ENCODE measurements at places on chromosomes 13 and 19. TPM values are rescaled to one million over a fixed set of nuclear protein-coding genes. Genes with fewer than 3 reads are reported as not detected.

PLK5 gene
- not detected for total RNA-seq

DNA sequence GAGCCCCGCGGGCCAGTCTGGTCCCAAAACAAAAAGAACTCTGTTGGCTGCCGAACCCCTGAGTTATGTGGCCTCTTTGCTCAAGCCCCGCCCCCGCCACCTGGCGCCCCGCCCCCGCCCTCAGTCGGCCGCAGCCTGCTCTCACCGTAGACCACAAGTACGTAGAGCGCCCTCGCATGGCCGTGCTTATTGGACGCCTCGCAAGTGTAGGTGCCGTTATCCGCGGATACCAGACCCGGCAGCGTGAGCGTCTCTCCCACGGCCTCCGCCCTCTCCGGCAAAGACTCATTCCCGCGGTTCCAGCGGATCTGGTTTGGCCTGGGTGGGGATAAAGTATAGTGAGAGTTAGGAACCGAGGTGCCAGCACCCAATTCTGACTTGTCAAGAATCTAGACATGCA, 5.5 kb upstream of the ZNF428 start:
- no peak for DNase-seq

DNA sequence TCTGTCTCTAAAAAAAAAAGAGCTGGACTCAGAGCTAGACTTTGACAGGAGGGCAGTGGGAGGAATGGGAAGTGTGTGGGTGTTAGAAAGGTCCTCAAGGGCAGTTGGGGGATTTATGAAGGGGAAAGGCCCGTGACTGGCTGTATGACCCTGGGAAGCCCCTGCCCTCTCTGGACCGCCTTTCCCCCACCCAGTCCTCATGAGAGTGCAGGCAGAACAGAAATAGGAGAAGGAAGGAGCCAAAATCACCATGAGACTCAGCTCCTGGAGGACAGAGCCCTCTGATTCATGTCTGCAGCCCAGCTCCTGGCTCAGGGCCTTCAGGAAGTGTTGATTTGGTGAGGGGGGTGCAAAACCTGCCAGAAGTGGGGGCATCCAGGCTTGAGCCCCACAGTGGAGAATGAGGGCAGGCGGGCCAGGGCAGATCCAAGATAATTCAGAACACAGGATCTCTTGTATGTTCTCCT, 8.7 kb upstream of the SMG9 start:
- DNase-seq = peak; percentile 61

GRCh38 chr13:88189728-88190127, 518.6 kb downstream of the SLITRK5 start:
- no peak for DNase-seq

- DNase-seq = peak; percentile 71
These were observed 1.2 kb upstream of the ZNF225 start for GRCh38 chr19:44111910-44112463.

DNA sequence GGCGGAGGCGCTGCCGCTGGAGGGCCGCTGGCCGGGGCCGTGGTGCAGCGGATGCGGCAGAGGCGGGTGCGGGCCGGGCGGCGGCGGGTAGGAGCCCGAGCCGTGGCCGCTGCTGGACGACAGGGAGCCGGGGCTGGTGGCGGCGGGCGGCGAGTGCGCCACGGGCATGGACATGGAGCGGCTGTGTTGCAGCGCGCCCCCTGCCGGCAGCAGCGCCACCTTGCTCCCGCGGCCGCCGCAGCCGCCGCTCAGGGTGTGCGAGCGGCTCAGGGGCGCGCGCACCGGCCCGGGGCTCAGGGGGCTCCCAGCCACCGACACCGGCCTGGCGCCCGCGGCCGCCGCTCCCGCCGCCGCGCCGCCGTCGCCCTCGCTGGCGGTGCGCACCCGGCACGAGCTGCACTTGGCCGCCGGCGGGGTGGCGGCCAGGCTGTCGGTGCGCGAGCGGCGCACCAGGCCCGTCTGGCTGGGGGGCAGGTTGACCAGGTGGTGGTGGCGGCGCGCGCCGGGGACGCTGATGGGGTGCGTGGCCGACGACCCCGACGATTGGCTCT, 1.7 kb downstream of the IRS2 start:
- DNase-seq = no peak

DNA sequence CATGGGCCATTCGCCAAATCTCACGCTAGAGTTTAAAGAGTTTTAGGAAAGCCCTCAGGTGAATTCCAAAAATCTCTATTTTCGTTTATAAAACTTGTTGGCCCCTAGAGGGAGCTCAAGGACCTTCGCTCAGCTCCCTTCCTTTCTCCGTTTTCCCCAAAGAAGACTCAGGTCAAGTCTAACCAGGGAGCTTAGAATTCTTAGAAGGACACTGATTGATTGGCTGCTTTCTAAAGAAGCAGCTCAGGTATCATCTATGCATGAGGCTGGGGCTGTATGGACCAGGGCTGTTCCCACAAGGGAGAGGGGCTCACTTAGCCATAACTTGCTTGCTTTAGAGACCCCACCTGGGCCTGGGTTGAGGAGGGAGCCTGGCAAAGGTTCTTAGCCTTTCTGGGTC, 20.5 kb downstream of the DZIP1 start:
- DNase-seq = peak; percentile 43

SBK3 gene
- total RNA-seq = not detected

PSG3 gene
- total RNA-seq = 0.64 TPM

OSCAR gene
- total RNA-seq = not detected

DNA sequence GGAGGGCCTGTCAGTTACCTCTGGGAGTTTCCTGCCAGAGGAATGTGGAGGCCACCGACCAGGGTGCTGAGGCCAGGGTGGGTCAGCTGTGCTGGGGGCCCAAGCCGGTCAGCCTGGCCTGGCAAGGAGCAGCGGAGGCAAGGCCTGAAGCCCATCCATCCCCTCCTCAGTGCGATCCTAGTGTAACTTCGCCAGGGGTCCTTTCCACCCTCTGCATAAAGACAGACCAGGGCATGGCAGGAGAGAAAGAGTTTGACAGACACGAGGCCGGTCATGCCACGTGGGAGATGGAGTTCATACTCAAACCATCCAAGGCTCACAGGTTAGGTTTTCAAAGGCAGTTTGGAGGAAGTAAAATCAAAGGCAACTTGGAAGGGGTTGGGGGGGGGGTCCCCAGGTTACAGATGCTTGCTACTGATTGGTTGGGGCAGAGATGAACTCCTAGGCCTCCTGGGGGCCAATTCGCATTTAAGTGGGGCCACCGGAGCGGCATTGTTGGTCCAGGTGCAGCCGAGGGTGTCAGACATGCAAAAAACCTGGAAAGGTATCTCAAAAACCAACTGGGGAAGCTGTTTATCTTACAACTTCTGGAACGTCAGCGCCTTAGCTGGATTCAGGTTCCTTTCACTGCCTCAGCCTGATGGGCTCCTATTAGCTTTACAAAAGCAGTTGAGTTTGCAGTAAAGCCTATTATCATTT, 36.8 kb upstream of the DPRX start:
- DNase-seq = no peak

- DNase-seq = peak; percentile 77
These were observed 21.0 kb downstream of the EPSTI1 start for GRCh38 chr13:42970824-42971690.

- DNase-seq = no peak
These were observed 185.0 kb downstream of the TUBA3C start for GRCh38 chr13:18996627-18997051.

GRCh38 chr13:29959086-29959485, 108.7 kb upstream of the UBL3 start:
- no peak for DNase-seq

GRCh38 chr19:1164684-1165531, 9.2 kb downstream of the SBNO2 start:
- no peak for DNase-seq

DNA sequence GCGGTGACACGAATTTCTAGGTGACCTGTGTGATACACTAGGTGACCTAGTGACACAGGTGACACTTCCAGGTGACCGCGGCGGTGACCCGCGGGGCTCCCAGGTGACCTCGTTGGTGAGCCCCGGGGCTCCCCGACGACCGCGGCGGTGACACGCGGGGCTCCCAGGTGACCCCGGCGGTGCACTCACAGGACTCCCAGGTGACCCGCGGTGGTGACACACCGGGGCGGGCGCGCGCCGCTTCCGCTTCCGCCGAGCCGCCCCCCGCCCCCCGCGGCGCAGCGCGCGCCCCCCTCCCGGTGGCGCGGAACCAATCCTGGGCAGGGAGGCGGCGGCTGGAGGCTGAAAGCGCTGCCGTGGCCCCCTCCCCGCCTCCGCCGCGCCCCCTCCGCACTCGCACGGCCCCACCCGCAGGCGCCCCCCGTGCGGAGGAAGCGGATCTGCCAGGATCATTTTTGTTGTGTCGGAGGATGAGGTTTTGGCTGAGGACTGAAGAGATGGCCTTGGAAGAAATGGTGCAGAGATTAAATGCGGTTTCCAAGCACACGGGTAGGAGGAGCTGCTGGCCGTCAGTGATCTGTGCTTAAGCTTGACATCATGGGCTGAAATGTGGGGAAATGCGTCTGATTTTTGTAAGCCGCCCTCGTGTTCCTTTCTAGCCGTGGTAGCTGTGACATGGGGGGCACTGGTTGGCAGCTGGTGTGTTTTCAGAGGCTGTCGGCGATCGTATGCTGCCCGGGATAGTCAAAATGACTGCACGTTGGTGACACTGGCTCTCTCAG, at the start of gene MCF2L:
MCF2L (plus strand) TSS at position 305 of the 782 bp plus-strand sequence; CDS start at position 471, 166 bp downstream.
- peak; percentile 6 for DNase-seq

ZNF91 gene
- total RNA-seq = 28.6 TPM

SLC46A3 gene
- total RNA-seq = 9.0 TPM

GRCh38 chr13:103018556-103018955, 47.7 kb downstream of the SLC10A2 start:
- DNase-seq = no peak

DNA sequence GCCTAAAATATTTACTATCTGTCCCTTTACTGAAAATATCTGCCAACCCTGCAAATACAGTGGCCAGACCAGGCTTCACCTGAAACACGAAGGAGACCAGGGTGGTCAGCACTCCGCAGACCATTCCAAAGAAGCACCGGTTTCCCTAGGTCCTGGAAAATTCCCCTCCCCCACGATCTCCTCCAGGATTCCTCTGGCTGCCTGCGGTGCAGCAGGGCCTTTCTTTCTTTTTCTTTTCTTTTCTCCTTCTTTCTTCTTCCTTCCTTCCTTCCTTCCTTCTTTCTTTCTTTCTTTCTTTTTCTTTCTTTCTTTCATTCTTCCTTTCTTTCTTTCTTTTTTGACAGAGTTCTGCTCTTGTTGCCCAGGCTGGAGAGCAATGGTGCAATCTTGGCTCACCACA, 152.7 kb downstream of the USP12 start:
- no peak for DNase-seq

MEDAG gene
- total RNA-seq = 0.07 TPM

CLDND2 gene
- total RNA-seq = not detected

GRCh38 chr19:48500830-48501493, 10.7 kb downstream of the LMTK3 start:
- no peak for DNase-seq

GRCh38 chr13:78606471-78607408, 3.4 kb upstream of the POU4F1 start:
- no peak for DNase-seq

GRCh38 chr19:57016491-57016890, 103.3 kb upstream of the USP29 start:
- DNase-seq = no peak

- no peak for DNase-seq
These were observed 269.5 kb upstream of the PCDH20 start for GRCh38 chr13:61684976-61685681.

DNA sequence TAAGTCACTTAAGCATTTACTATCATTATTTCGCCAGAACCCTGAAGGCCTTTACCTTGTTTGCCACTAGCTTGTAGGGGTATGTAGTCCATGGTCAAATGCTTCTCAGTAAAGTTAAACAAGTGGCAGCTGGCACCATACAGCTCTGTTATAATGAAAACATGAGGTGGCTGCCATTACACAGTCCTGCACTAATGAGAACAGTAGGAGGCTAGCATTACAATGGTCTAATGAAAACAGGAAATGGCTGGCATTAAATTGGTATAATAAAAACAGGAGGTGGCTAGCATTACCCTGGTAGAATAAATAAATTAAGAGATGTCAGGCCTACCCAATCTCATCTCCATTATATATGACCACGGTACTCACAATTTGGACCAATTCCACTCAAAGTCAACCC, 107.5 kb downstream of the PCDH17 start:
- no peak for DNase-seq

DNA sequence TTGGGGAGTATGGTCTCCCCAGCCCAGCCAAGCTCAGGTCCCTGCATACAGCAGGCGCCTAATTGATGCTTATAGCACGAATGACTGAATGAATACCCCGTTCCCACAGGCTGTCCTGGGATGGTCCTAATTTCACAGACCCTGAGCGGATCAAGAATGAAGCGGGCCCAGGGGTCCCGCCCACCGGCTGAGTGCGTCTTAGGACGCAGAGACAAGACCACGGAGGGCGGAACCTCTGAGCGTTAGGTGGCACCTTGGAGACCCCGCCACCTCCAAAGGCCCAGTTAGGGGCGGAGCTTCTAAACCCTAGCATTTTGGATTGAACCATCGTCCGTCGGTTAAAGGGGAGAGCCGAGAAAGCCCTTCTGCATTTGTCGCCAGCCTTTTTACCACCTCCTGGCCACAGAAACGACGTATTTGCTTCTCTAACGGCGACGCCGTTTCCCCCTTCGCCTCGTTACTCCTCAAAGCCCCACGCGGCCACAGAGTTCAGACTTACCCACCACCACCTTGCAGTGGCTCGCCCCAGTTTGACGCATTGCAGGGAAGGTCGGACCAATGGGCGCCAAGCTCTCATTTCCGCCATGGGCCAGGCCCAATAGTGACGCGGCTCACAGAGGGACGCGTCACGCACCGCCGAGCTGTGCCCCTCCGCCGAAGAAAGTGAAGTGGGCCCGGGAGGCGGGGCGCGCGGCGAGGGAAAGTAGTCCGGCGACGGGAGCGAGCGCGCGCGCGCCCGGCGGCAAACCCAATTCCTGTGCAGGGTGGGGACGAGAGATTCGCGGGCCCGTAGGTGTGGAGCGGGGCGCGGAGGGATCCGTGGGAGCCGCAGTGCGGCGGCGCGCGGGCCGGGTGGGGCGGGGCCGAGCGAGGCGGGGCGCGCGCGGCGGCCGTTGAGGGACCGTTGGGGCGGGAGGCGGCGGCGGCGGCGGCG, 479 bp upstream of the CALM3 start:
- DNase-seq = peak; percentile 91

DNA sequence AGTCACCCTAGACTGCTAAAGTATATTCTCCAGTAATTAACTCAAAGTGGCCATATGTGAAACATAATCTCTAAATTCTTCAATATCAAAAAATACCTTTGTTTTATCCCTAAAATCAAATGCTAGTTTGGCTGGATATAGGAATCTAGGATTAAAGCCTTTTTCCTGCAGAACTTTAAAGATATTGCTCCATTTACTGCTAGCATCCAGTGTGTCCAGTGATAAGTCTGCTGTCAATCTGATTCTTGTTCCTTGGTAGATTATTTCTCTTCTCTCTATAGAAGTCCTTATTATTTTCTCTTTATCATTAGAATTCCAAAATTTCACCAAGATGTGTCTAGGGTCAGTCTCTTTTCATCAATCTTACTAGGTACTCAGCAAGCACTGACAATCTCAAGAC, 384.6 kb downstream of the FGF14 start:
- DNase-seq = no peak

PSG1 gene
- 11.0 TPM for total RNA-seq

CRB3 gene
- total RNA-seq = 0.34 TPM

MUC16 gene
- total RNA-seq = not detected

Data from M059J (cell line).